Stimulated activated CD8-positive, alpha-beta memory T cell treated with anti-CD3 and anti-CD28 coated beads, Interleukin-7, amount 100 ng/mL, for 1 hour (primary cell): ENCODE measurements at places on chromosomes 2 and 18.

DNA sequence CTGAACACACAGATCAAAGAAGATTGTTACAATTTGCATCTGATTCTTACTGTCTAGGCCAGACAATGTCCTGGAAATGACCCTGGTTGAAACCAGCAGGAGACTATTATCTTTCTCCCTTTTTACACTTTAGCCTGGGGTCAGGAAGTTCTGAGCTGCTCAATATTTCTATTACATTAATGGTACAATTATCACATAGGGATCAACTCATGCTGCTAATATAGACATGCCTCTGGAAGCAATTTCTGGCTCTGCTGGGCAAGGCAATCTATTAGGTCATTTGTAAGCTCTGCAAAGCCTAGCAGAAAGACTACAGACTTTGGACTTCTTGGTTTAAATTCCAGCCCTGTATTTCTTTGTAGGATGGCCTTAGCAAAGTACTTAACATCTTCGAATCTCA lies 205.3 kb downstream of the LRP1B start:
- no peak for DNase-seq

DNA sequence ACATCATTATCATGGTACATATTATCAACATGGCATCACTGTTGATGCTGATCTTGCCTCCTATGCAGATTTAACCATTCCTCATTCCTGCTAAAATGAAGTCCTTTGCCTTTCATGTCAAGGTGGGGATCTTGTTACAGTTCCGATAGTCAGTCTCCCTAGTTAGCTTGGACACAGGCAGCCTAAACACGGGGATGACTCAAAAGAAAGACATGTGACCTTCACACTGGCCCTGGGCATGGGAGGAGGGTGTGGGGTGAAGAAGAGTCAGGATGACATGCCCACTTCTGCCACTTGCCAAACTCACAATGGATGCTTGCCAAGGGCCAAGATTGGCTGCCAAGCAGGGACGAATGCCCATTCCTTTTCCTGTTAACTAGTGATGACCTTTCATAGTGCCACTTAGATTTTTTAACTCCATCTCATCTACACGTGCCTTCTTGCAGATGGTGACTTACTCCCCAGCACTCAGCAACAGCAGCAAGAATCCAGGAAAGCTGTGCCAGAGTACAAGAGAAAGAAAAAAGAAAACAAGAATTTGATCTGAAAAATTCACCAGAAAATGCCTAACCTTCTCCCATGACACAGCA lies 13.9 kb upstream of the SLC1A4 start:
- no peak for DNase-seq

DNA sequence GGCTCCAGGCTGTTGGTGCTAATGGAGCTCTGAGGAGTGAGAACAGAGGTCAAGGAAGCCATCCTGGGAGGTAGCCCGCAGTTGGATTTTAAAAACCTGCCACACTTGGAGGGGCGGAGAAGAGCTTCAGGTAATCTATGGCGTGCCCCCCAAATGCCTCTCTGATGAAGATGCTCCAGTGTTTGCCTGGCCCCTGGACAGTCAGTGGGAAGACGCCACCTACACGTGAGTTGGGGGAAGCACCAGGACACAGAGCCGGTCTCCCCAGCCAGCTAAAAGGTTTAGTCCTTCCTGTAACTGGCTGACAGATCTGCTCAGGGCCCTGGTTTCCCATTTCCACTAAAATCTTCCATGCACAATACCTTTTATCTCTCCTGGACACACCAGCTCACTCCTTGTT lies 225.0 kb downstream of the TTC32 start:
- DNase-seq = no peak

DNA sequence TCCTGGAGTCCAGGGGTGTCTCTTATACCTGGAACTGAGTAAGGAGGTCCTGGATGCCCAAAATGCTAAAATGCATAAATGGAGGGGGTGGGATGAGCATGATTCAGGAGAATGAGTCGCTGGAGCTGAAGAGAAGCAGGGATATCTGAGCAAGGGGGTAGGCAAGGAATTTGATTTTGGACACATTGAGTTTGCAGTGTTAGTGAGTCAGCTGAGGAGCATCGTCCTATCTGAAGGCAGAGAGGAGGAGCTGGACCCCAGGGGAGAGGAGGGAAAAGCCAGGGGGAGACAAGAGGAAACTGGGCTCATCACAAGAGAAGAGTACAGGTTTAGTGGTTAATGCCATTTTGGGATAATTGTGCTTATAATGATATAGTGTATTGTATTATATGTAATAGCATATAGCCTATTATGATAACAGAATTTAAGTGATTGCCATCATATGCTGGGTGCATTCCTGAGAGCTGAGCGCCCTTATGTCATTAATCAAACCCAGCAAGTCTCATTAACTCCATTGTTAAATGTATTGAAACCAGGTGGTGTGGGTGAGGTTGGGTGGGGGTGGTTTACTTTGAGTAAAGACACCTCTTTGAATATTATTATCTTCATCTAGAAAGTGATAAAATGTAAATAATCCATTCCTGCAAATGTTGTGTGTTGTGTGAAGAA lies 12.4 kb downstream of the EHD3 start:
- DNase-seq = no peak

DNA sequence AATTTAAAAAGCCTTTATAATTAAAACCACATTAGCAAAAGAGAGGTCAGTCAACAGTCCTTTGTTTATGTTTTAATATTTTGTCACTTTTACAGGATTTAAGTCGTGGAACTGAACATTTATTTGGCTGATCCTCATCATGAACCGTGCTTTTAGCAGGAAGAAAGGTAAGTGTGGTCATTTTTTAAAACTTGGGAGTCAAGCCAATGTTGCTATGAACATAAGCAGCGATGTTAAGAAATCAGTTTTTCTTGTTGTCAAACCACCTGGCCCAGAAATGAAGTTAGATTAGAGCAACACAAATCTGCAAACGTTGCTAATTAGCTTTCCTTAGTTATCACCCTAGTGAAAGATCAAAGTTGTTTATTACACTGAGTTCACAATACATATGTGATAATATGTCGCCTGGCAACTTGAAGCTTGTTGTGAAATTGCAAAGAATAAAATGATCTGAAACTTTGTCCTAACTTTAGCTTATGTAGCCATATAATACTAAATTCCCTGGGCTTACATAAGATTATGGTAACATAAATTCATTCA lies 186.0 kb downstream of the GULP1 start:
- no peak for DNase-seq

- no peak for DNase-seq
Observed at GRCh38 chr2:172806493-172806892, 70.8 kb downstream of the RAPGEF4 start.

DNA sequence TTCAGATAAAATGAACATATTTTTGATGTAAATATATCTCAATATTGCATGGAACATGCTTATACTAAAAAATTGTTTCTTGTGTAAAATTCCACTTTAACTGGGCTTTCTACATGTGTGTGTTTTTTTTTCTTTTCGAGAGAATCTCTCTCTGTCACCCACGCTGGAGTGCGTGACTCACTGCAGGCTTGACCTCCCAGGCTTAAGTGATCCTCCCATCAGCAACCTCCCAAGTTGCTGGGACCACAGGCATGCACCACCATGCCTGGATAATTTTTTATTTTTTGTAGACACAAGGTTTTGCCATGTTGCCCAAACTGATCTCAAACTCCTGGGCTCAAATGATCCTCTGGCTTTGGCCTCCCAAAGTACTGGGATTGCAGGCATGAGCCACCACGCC lies 254.6 kb downstream of the LOXHD1 start:
- no peak for DNase-seq

DNA sequence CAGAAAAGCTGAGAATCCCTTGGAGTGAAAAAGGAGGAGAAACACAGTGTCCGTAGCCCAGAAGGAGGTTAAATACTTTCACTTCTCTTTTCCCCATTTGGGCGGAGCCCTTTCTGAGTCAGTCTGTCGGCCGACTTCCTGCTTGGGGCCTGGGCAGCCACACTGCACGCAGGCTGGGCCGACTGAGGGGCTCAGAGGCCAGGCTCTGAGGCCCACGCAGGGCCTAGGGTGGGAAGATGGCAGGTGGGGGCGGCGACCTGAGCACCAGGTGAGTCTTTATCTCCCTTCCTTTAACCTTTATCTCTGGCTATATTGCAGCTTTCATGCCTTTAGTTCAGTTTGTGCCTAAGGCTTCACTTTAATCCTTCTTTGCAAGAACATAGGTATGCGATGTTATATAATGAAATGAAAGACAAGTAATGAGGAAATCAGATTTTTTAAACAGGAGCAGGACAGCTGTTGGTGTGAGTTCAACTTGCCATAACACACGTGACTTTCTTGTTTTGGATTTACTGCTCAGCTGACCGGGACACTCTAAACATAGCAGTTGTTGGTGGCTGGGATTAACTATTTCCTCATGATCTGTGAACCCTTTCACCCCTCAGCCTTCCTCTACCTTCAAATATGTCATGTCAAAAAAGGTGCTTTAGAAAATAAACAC lies at the start of gene SP100:
SP100 (plus strand) TSS at position 141 of the 661 bp plus-strand sequence; CDS start at position 237, 96 bp downstream.
- DNase-seq = peak; percentile 62

- no peak for DNase-seq
Observed at GRCh38 chr18:49553003-49553402, 8.9 kb upstream of the LIPG start.

- no peak for DNase-seq
Observed at GRCh38 chr2:19225126-19225525, 133.3 kb downstream of the OSR1 start.

- no peak for DNase-seq
Observed at GRCh38 chr2:217937446-217937845, 65.3 kb downstream of the TNS1 start.

- DNase-seq = no peak
Observed at GRCh38 chr2:42193722-42194187, 24.6 kb downstream of the EML4 start.

DNA sequence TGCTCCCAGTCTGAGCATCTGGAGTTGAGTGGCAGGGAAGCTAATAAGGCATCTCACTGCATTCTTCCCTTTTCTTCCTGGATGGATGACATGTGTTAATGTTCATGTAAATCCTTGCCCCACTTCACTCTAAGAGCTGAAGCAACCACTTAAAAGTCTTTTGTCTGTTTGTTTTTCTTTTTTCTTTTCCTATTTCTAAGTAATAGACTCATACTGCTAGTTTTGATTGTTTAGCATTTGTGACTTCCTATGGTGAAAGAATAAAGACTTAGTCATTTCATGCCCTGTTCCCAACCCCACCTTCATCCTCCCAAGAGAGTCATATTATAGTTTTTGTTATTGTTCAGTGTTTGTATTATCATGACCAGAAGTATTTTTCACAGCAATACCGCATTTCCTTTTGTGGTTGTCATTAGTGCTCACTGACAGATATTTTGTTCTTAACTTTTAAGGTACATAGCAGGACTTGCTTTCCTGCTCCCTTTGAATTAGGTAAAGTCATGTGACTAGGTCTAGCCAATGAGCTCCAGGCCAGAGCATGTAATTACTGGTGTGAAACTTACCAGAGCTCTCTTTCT lies 18.1 kb upstream of the SPP2 start:
- DNase-seq = no peak
